ENCODE measurements at places on chromosomes 1 and 21. TPM values are rescaled to one million over a fixed set of nuclear protein-coding genes. Genes with fewer than 3 reads are reported as not detected.
A peak's percentile ranks its signal among the peaks of the same experiment; 100 is the strongest.

The BRDT gene
- not detected for total RNA-seq

The ESRRG gene
- 5.6 TPM for total RNA-seq

The KCNE2 gene
- total RNA-seq: 0.66 TPM

The RNU1-4 gene
- under 0.01 TPM for total RNA-seq

The PTGFRN gene
- 10.6 TPM for total RNA-seq

The PRKAA2 gene
- 6.6 TPM for total RNA-seq

The TRPM2 gene
- 7.2 TPM for total RNA-seq

DNA sequence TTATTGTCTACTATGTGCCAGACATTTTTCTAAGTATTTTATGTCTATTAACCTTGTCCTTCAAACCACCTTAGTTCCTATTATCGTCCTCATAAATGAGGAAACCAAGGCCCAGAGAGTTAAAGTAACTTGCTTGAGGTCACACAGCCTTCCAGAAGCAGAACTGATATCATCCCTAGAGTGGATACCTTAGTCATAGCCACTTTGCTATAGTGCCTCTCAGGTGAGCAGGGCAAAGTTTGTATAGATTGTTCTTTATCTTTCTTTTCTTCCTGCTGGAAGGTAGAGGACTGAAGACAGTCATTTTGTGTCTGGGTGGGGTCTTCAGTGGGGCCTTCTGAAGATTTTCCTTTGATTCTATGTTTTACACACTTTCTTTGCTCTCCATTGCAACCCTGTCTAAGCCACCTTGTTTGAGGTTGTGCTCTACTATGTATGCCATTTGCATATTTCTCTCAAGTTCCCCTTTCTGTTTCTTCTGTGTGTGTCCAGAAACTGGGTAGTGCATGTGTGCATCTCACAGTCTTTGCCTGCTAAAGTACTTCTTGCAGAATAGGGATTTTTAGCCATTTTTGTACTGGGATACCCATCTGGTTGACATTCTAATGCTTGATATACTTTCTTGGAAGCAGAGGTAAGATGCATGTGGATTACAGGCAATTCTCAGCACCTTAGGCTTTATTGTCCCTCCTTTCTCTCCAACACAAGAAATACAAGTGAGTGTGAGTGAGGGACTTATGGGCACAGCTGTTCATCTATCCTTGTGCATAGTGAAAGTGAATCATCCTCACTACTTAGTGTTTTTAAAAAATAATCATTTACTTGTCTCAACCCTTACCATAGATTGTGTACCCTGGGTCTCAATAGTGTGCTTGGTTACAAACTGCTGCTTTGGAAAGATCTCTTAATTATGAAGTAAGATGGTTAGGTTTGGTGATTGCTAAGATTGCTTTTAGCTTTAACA is 207.6 kb upstream of the HMCN1 start:
- no peak for DNase-seq

- DNase-seq: no peak
These were observed 95.6 kb downstream of the PTPRC start for GRCh38 chr1:198734323-198735008.

GRCh38 chr1:35573198-35574124 is at the start of gene TFAP2E:
TSS of gene TFAP2E (plus strand) at chr1:35573314. CDS start at chr1:35573578, 264 bp downstream.
- DNase-seq: no peak

GRCh38 chr21:31870472-31871193 is 2.2 kb upstream of the HUNK start:
- no peak for DNase-seq

- DNase-seq: no peak
These were observed 449.8 kb downstream of the SIPA1L2 start for GRCh38 chr1:232179896-232180778.

DNA sequence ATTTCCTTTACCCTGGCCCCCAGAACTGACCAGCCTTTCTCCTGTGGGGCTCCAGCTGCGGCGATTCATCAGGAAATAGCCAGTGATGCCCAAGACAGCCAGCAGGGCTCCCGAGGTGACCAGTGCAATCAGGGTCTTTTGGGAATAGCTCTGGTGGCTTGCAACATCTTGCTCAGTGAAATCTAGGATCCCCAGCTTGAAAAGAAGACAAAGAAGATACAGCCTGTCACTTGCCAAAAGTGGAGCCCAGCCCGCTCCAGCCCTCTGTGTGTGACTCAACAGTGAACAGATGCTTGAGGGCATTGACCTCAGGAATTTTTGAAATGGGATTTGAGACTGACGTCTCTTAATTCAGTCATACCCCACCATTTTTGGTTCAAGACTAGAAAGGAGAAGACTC is 22.3 kb downstream of the CD34 start:
- no peak for DNase-seq

GRCh38 chr1:185998391-185998790 is 264.2 kb downstream of the HMCN1 start:
- DNase-seq: no peak

DNA sequence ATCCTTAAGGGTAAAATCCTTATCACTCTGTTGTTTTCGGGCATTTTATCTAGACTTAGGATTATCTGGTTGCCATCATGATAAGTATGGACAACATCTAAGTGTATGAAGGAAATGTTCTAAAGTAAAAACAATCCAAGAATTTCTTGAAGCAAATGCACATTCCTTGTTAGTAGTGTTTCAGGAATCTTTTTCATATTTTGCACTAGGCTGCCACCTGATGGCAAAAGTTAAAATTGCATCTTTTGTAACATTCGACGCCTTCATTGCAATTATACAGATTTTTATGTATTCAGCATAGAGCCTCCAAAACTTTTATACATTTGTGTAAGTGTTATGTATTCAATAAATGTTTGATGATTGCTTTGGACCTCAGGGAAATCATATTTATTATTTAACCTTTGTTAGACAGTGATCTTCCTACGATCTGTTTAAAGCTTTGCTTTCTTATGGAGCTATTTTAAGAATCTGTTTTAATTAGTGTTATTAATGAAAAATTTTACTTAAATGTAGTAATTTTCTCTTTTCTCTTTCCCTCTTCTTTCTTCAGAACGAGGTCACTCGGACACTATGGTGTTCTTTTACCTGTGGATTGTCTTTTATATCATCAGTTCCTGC is 49.4 kb upstream of the KIAA1614 start:
- DNase-seq: no peak

DNA sequence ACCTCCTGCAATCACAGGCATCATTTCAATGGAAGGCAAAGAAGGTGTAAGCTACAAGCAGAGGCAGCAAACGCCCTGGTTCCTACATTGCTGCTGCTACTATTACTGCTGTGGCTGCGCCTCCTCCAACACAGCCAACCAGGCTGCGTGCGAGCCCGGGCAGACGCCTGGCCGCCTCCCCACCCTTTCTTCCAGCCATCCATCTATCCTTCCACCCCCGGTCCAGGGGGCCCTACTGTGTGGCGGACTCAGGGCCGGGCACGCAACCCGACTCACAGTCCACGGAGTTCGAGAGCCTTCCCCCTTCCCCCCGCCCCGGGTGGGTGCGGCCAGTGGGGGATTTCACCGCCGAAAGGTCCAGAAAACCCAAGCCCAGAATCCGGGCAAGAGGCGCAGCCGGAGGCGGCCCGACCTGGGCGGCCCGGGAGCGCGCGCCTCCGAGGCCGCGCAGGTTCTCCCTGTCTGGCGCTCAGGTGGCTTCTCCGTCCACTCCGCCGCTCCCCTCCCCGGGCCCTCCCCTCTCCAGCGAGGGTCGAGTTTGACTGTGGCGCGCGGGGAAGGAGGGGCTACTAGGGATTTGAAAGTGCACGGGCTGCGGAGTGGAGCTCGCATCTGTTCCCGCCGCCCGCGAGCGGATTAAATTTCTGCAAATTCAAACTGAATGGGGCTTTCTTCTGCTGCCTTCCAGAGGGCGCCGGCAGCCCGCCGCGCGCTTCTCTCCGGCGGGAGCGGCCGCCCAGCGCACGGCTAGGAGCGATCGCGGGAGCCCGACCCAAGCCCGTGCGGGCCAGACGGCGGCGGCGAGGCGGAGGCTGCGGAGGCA is at the start of gene HUNK:
Gene HUNK, plus strand, starts transcription at position 569 of the 823 bp plus-strand sequence. CDS start 655 bp downstream, outside the sequence.
- DNase-seq: peak; percentile 34

DNA sequence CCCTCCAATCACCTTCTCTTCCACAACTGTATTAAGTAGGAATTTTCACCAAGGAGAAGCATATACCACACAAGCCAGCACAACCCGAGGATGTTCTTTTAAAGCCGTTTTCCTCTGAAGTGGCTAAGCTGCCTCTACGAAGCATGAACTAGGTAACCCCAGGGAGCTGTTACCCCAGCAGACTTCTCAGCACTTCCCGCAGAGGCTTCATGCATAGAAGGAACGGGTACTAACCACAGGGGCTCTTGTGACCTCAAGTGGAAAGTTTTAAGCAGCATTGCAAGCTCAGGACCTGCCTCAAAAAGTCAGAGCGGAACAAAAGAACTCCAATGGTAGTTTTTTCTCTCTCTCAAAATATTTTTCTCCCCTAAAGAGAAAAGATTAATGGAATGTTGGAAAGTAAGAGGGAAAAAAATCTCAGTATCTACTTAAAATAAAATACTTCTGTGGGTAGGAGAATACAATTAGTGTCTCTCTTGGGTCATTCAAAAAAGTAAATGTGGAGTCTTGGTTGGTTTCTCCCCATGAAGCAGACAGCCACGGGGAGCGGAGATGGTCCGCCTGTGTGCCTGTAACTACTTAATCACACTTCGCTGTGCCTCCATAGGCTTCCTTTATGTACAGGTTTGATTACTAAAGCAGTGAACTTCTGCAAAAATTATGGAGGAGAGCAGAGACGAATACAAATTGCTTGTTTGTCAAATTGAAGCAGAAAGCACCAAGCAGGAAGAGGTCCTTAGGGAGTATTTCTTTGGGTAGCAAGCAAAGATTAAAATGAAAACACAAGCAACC is 40.9 kb downstream of the STX6 start:
- DNase-seq: no peak

DNA sequence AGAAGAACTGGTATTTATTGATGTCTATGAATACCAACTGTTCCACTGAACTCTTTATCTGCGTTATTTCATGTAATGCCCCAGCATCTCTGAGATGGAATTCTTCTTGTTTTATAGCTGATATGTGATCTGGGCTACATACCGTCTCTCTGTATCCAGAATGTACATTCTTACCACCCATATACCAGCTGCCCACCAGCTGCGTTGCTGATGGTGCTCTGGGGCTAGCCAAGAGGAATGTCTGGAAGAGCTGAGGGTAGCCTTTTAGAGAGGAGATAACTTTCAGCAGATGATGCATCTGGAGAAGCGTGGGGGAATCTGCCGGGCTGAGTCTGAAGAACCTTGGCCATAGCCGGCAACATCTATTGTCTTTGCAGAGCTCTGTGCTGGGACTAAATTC is 137.5 kb downstream of the RYR2 start:
- DNase-seq: no peak

DNA sequence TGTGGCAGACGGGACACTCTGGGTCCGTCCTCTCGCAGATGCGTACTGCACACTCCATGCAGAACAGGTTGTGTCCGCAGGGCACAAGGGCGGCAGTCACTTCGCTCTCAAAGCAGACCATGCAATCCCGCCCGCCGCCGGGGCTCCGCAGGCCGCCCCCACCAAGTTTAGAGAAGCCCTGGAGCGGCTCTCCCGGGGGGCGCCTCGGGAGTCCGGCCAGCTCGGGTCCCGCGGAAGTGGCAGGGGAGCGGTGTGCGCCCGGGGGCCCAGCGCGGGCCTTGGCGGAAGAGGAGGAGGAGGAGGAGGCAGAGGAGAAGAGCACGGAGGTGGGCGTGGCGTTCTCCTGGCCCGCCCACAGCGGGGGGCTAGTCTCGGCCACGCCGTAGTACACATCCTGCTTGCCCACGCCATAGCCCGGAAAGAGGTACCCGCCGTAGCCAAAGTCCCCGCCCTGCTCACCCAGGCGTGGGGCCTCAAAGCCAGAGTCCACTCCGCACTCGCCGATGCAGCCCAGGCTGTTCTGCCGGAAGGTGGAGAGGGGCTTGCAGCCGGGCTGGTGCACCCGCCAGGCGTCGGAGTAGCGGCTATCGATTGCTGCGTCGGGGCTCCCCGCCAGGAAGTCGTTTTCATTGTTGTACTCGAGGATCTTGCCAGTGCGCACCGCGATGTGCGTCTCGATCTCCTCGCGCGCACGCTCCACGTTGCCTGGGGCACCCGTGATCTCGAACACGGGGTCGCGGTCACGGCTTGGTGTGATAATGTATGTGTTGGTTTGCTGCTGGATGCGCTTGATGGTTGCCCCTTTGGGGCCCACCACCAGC is 5.4 kb downstream of the MEX3A start:
- no peak for DNase-seq

DNA sequence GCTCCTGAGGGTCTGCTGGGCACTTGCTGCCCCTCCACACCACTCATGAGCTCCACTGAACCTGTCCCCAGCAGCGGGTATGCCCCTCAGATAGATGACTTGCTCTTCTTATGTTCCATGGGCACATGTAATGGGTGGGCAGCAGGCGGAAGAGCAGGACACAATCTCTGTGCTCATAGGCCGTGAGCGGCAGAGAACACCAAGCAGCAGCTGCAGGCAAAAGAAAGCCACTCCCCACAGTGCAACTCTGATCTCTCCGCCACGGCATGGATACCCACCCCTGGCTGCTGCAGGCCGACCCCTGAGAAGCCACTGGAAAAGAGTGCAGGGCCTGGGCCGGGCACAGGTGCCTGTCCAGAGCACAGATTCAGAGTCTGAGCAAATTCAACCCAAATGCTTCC is 135.2 kb upstream of the RUNX3 start:
- DNase-seq: no peak

DNA sequence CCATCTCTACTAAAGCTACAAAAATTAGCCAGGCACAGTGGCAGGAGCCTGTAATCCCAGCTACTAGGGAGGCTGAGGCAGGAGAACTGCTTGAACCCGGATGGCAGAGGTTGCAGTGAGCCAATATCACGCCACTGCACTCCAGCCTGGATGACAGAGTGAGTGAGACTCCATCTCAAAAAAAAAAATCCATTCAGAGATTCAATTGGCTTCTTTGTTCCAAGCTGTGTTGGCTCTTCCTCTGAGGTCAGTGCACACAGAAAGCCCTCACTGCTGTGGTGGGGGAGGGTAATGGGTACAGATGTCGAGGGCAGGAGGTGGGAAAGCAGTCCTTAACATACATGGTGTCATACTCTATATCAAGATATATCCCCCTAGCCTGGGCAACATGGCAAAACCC is 14.7 kb downstream of the TIE1 start:
- no peak for DNase-seq

GRCh38 chr1:206866062-206866461 is 639 bp downstream of the IL20 start:
- DNase-seq: no peak

- DNase-seq: no peak
These were observed 347.8 kb downstream of the DUSP10 start for GRCh38 chr1:221394011-221394544.

DNA sequence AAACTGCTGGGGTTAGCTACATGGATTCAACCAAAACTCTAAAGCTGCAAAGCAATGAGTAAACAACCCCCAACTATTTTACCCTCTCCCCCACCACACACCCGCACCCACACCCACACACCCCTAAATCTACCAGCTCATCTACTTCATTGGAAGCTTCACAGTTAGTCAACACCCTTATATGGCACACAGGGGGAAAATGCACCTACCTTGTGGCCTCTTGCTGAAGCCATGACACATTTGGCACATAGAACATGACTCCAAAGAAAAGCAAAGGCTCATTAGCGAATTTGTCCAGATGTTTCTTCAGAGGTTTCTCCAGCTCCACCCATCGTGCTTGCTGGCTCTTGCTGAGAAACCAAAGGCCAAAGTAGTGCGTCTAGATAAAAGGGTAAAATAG is 99.8 kb downstream of the PTPN14 start:
- no peak for DNase-seq

- no peak for DNase-seq
These were observed 21.3 kb downstream of the RUNX1 start for GRCh38 chr21:35027563-35028450.
